ENCODE measurements at places on chromosomes 5 and 9.

DNA sequence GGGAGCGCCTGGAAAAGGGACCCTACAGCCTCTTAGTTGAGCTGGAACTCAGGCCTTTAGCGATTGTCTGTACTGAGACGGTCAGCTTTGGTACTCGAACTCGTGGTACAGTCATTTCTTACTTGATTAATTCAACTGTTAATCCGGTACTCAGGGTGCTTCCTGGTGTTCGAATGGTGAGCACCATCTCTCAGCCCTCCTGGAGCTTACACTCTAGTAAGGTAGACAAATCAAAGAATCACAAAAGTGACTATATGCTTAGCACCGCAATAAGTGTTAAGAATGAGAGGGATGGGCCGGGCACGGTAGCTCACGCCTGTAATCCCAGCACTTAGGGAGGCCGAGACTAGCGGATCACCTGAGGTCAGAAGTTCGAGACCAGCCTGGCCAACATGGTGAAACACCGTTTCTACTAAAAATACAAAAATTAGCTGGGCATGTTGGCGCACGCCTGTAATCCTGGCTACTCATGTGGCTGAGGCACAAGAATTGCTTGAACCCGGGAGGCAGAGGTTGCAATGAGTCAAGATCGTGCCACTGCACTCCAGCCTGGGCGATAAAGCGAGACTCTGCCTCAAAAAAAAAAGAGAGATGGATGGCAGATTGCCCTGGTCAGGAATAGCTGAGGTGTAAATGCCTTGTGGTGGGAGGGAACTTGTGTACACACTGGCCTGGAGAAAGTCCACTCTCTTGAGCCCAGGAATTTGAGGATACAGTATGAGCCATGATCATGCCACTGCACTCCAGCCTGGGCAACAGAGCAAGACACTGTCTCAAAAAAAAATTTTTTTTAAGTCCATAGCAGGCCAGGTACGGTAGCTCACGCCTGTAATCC lies 981 bp downstream of the TCOF1 start:
- no peak for DNase-seq

- DNase-seq, result no peak
Measured at GRCh38 chr9:134617836-134618162, 23.8 kb upstream of the COL5A1 start.

DNA sequence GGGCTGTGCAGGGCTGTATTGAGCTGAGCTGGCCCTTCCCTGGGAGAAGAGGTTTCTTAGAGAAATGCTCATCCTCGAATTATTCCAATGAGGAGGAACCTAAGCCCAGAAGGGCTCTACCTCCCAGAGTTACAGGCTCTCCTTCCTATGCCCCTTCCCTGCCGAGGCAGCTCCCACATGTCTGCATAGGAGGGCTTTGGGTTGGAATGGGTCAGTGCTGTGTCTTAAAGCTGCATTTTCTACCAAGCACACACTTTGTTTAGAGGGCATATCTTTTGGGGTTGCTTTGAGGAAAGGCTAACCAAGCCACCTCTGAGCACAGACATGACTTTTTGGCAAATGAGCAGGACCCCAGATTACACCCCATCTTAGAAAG lies 9.1 kb downstream of the NEK6 start:
- DNase-seq, result no peak

DNA sequence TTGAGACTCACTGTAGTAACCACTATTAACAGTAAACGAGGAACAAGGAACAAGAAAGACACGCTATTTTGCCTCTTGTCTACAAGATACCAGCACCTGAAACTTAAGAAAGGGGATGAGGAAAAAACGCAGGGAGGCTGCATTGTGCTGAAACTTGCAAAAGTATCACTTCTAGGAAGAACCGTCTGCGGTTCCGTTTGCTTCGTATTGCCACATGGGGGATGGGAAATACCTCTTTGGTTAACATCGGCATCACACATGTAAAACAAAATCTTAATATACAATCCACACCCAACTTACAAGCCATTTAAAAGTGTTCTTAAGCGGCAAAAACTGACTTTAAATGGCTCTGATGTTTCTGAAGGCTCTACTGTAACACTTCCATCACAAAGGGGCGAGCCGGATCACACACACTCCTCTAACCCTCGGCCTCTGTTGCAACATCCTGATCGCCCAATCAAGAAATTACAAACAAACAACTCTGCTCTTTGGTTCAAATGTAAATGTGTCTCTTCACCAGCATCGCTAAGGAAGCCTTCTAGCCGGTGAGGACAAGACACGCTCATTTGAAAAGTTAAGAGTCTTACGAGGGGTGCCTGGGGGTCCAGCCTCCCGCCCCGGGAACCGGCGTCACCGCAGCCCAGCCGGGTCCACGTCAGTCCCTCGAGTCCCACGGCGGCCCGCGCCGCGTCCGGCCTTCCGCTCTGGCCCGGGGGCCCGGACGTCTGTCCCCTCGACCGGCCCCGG lies 621 bp downstream of the SEC16A start:
- peak; percentile 17 for DNase-seq

GRCh38 chr9:69443178-69443577 lies 118.2 kb downstream of the ENTREP1 start:
- DNase-seq, result no peak
